ENCODE measurements at places on chromosomes 3 and 15.

GRCh38 chr3:188191460-188191859 lies 37.5 kb downstream of the LPP start:
- no peak for DNase-seq

- DNase-seq: no peak
Measured at GRCh38 chr15:51368751-51369450, 27.4 kb downstream of the GLDN start.

GRCh38 chr3:28317438-28318022 lies 31.0 kb upstream of the ZCWPW2 start:
- DNase-seq: peak; percentile 5

DNA sequence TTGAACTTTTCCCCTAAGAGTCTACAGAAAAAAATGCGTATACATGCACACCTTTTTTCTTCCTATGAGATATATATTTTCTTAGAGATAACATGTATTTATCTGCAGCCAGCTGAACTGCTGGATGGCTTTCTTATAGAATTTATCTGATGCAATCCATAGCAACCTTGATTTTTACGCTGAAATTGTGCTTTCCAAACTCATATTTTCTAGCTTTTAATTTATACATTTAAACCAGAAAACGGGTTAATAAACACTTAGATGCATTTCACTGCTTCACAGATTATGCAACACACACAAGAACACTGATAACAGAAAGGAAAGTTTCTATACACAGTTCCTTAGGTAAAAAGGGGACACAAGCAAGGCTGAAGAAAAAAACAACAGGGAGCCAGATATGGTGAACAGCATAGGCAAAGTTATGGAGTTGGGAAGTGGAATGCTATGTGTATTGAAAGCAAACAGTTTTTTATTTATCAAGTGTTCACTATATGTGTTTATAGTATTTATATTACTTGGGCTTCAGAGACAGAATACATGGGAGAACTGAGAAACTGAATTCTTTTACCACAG lies 149.5 kb downstream of the SPATA16 start:
- no peak for DNase-seq

DNA sequence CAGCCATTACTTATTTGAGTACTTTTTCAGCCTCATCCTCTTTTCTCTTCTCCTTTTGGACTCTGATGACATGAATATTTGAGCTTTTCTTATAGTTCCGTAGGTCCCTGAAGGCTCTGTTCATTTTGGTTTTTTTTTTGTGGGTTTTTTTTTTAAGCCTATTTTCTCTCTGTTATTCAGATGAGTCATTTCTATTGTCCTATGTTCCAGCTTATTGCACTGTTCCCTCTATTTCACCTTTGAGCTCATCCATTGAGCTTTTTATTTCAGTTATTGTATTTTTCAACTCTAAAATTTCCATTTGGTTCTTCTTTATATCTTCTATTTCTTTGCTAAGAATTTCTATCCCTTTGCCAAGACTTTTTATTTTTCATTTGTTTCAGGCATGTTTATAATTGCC lies 7.2 kb upstream of the MGLL start:
- DNase-seq: no peak

- DNase-seq: no peak
Measured at GRCh38 chr15:87671289-87671688, 585.2 kb downstream of the NTRK3 start.

DNA sequence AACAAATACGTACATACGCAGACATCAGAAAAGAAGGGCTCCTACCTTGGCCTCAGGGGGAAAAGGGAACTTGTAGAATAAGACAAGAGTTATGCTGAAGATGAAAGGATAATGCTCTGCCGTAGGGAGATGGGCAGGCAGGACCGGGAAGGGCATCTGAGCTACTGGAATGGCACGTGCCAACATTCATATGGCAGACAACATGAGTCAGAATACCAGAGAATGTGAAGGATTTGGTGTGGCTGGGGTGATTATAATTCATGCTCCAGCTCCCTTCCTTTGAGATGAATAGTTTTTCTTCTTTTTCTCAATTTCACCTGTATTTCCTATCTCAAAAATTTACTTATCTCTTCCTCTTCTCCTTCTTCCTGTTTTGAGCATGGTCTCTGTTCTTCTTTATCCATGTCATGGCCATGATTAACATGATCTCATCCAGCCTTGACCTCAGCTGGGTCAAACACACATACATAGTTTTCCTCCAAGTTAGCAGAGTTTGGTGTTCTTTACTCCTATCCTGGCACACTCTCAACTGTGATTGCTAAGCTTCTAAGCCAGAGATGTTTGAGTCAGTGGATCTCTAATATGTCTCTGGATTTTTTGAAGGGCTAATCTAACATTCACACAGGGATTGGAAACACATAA lies 507.0 kb downstream of the FOXP1 start:
- no peak for DNase-seq

- no peak for DNase-seq
Measured at GRCh38 chr3:36147934-36148558, 232.3 kb upstream of the STAC start.

GRCh38 chr3:131731709-131732108 lies 228.9 kb upstream of the MRPL3 start:
- peak; percentile 36 for DNase-seq

- no peak for DNase-seq
Measured at GRCh38 chr15:81418444-81418843, 44.4 kb upstream of the TMC3 start.

DNA sequence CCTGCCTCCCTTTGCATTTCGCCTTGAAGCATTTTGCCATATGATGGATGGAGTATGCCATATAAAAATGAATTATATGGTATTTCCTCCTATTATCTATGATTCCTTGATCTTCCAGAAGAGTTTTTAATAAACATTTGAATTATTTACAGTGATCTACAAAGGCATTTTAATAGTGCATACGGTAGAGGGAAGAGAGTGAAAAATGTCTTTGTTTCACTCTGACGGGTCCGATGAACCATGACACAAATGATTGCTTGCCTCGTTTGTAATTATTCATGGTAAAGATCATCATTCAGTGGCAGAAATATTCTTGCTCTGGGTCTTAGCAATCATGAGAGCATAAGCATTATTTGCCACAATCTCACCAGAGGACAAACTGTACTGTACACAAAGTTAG lies 1010.9 kb downstream of the NTRK3 start:
- no peak for DNase-seq

- no peak for DNase-seq
Measured at GRCh38 chr15:95975212-95975611, 355.3 kb upstream of the NR2F2 start.

DNA sequence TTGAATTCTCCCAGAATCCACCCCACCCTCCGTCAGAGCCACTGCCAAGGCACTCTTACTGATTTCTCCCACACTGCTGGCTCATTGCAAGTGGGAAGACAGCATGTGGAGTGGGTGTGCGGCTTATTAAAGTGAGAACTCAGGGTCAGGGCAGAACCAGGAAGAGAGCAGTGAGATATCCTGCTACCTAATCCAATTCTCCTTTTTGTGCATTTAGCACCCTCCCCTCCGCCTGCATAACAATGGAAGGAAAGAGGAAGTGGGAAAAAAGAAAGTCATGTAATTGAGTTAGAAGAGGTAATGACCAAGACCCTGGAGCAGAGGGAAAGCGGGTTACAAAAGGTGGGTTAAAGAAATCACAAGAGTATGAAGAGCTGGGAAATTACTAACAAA lies 27.8 kb upstream of the PIK3CB start:
- no peak for DNase-seq

DNA sequence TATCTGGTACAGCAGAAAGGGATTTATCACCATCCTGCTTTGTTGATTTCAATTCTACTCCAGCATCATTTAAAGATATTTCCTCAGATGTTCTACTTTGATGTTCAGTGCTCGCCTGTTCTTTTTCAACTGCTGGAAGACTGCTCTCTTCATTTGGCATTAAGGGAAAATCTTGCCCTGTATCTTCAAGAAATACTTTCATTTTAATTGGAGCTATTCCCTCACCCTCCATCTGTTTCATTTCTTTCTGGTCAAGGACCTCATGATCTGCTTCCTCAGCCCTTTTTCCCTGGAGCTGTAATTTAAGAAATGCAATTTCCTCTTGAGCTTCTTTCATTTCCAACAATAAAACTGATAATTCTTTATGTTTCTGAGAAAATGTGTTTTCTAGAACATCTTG lies 37.8 kb upstream of the HCLS1 start:
- DNase-seq: no peak

- no peak for DNase-seq
Measured at GRCh38 chr3:102069211-102069662, 219.9 kb downstream of the NFKBIZ start.

DNA sequence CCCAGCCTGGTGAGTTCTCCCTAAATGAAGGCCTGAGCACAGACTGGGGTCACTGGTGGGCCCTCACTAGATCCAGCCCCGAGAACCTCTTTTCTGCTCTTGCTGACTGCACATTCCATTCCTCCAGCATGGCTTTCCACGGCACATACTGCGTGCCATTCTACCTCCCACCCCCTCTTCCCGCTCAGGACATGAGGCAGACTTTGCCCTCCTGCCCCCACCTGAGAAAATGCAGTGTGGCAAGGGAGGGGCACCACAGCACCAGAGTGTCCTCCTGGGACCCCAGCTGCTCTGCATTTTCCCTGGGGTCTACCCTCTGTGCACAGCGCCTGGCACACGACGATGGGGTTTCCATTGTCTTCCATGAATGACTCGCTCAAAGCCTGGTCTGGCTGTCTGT lies 6.1 kb upstream of the SLCO2A1 start:
- no peak for DNase-seq

DNA sequence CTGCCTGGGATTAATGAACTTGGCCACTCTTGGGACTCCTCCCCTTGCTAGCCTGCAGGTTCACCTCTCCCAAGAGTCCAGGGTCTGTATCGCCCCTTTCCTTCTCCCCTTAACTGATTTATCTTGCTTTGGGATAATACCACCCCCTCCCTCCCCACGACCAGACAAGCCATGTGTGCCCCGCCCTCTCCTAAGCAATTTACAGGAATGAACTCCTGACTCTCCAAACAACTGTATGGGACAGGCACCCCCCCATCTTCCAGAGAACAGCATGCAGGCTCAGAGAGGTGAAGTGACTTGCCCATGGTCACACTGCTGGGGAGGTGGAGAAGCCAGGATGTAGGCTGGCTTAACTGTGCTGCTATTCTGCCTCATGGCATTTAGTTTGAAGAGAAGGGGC lies 46.8 kb downstream of the RGMA start:
- DNase-seq: no peak

GRCh38 chr15:65883571-65883970 lies 14.3 kb downstream of the RAB11A start:
- no peak for DNase-seq

GRCh38 chr15:46523701-46524100 lies 888.9 kb downstream of the SQOR start:
- DNase-seq: no peak

DNA sequence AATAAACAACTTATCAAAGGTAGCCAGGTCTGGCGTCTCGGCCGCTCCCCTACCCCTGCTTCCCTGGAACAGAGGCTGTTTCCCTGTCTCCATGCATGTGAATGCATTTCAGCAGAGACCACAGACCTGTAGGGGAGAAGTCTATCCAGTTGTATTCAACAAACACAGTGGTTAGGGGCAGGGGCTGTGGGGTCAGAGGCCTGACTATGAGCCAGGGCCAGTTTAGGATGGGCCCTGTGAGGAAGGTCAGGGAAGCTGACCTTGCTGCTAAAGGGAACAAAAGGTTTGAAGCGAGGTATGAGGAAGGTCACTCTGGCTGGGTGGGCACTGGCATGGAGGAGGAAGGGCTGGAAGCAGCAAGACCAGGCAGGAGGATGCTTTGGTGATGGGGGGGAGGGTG lies 184.6 kb downstream of the XXYLT1 start:
- no peak for DNase-seq

GRCh38 chr3:154898443-154898842 lies 181.7 kb upstream of the MME start:
- DNase-seq: no peak

DNA sequence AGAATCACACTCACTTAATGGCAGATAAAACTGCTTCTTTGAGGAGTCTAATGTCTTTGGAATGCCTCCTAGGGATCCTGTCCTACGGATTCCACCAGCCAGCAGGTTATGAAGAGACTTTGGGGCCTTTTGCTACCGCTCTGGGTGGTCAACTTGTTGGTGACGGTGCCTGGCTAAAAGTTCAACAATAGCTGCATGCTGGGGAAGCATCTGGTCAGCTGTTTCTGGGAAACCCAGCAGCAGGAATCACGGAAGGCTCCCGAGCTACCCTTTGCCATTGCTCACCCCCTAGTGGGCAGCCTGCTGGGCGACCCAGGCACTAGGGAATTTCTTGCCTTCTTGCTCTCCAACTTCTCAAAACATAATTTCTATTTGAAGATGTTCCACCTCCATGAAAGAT lies 263.3 kb downstream of the NEK10 start:
- DNase-seq: no peak

GRCh38 chr15:28900041-28900891 lies 14.5 kb downstream of the APBA2 start:
- peak; percentile 38 for DNase-seq

DNA sequence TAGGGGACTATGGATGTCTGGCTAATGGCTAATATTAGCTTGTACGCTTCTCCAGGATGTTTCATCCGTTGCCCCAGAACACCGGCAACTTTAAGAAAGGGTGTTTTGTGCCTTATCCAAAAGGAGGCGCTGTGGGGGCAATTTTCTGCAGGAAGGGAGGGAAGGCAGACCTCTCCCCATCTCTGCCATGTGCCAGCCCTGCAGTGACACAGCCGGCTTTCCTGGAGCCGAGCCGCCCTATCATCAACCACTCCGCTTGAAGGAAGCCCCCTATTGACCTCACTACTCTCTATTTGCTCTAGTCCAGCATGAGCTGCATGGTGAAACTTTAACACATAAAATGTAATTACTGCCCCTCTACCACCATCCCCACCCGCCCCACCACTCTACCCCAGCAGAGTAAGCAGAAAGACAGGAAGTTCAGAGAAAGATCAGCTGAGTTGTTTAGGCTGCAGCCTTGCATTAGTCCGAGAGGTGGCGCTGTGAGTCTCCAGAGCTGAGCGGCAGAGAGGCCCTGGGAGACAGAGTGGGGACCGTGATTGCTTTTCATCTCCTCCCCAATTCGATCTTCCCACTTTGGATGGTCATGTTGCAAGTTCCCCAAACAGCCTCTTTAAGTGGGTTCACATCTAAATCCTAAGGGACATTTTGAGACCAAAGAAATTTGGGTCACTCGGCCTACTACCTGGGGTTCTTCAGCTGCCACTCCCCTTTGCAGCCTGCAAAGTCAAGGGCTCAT lies 24.5 kb upstream of the RAD18 start:
- peak; percentile 60 for DNase-seq

GRCh38 chr3:24507776-24508422 lies 13.2 kb upstream of the THRB start:
- no peak for DNase-seq

- DNase-seq: no peak
Measured at GRCh38 chr3:112689989-112690388, 49.0 kb upstream of the CCDC80 start.

- peak; percentile 79 for DNase-seq
Measured at GRCh38 chr3:51669241-51670052, 1.6 kb upstream of the TEX264 start.

DNA sequence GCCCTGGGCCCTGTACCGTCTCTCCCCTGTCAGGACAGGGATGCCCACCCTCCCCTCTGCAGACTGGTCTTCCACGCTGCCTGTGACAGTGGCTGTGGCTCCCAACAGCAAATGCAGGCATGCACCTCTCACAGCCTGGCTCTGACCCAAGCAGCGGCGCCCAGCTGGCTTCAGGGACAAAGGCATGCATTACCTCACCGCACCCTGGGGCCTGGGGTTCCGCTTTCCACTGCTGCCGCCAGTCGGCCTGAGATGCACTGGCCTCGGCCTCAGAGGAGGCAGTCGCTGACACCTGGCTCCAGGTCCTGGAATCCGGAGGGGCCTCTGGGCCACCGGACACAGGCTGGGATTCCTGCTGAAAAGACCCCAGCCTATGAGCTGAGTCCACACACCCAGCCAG lies 70.3 kb downstream of the SCN5A start:
- DNase-seq: no peak

GRCh38 chr3:175869404-175869803 lies 1010.3 kb downstream of the NAALADL2 start:
- no peak for DNase-seq
